Cardiac atrium fibroblast (primary cell): ENCODE measurements at places on chromosomes 11 and 22. TPM values are rescaled to one million over a fixed set of nuclear protein-coding genes. Genes with fewer than 3 reads are reported as not detected.

MOGAT2 gene
- total RNA-seq, result not detected in 2 replicates

SLC5A4 gene
- total RNA-seq, result not detected in 2 replicates

NCR3LG1 gene
- total RNA-seq, result 3.8 and 8.7 TPM in 2 replicates

SCGB1A1 gene
- total RNA-seq, result not detected in 2 replicates

PKNOX2 gene
- 2.5 and 4.7 TPM in 2 replicates for total RNA-seq

GAL3ST1 gene
- total RNA-seq, result not detected in 2 replicates

C1QTNF6 gene
- 20.1 and 20.4 TPM in 2 replicates for total RNA-seq

ADM2 gene
- total RNA-seq, result 10.2 and 10.8 TPM in 2 replicates

NXPE2 gene
- total RNA-seq, result not detected in 2 replicates

TSSK2 gene
- total RNA-seq, result not detected in 2 replicates

MYEOV gene
- total RNA-seq, result not detected in 2 replicates

MRGPRX1 gene
- total RNA-seq, result not detected in 2 replicates

MUC2 gene
- not detected in 2 replicates for total RNA-seq

MUC15 gene
- total RNA-seq, result not detected in 2 replicates

PDGFB gene
- 14.4 and 19.0 TPM in 2 replicates for total RNA-seq

DERL3 gene
- under 0.01 and 0.16 TPM in 2 replicates for total RNA-seq
